ENCODE measurements at places on chromosomes 12 and 14.

GRCh38 chr14:94970941-94971730 lies 186.2 kb downstream of the DICER1 start:
- DNase-seq: no peak

GRCh38 chr12:91239481-91239880 lies 56.9 kb upstream of the DCN start:
- DNase-seq: no peak

- no peak for DNase-seq
Observed at GRCh38 chr12:53004582-53004981, 1.7 kb upstream of the EIF4B start.

DNA sequence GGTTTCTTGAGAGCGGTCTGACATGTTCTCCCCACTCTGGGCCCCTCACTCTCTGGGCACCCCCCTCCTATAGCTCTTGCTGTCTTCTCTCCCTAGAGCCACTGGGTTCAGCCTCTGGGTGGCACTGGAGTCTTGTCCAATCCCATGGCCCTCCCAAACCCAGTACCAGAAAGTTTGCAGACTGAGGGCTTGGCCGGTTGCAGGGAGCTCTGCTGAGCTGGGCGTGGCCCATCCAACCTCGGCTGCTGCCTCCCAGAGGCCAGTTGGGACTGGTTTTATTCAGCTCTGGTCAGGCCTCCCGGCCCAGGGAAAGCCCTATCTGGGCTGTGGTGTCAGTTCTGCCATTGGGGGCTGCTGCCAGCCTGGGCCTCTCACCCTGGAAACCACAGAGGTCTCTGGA lies 37.9 kb downstream of the ISCA2 start:
- DNase-seq: no peak

DNA sequence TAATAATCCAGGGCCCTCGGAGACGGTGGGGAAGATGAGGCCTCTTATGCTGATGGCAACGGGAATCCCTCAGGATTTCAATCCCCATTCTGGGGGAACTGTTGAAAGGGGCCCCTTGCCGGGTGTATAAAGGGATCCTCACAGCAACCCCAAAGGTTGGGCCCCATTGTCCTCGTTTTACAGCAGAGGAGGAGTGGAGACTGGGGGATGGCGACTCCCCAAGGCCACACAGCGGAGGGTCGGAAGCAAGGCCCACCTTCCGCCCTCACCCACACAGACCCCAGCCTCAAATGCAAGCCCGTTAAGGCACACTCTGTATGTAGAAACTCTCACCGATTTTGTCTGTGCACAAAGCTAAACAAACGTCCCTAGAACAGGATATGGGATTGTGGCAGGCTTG lies 327.9 kb upstream of the DIO3 start:
- no peak for DNase-seq

GRCh38 chr14:32102152-32102787 lies 25.2 kb downstream of the ARHGAP5 start:
- no peak for DNase-seq

GRCh38 chr12:59634254-59634653 lies 38.4 kb downstream of the SLC16A7 start:
- DNase-seq: no peak

DNA sequence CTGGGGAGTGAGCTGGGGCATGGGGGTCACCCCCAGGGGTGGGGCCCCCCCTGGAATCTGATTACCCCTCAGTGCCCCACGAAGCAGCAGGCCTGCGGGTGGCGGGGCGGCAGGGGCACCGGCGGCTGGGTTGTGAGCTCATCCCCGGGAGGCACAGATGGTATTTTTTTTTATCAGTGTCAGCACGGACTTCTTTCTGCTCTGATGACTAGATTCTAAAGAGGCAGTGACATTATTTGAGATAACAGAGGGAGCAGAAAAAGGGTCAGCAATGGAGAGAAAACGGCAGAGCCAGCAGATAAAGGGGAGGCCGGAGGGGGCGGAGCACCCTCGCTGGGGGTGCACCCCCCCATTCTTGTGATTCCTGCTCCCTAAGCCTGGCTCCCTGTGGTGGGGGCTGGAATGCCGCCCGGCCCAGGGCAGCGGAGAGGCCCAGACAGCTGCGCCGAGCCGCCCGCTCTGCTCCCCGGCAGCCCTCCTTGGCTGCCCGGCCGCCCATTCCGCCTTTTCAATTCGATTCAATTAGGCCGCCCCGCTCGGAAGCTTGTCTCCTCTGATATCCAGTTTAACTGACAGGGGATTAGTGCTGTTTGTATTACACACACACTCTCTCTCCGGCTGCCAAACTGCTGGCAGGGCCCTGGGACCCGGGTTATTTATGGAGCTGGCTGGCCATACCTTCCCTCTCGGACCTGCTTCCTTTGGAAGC lies 32.9 kb downstream of the MVK start:
- no peak for DNase-seq

All from kidney capillary endothelial cell (primary cell).